Tibial nerve (tissue), 4 donors: ENCODE measurements at places on chromosomes 16 and 17. TPM values are rescaled to one million over a fixed set of nuclear protein-coding genes. Genes with fewer than 3 reads are reported as not detected.

- DNase-seq = no peak
- H3K36me3 ChIP-seq = no peaks in the 10 kb centered on the region
- no peaks in the 10 kb centered on the region for H3K27me3 ChIP-seq
- no peak overlapping the region for H3K4me3 ChIP-seq
Measured at GRCh38 chr17:18928628-18929125, 23.3 kb upstream of the SLC5A10 start.

KREMEN2 gene
- total RNA-seq = not detected

- DNase-seq = no peak
- no peaks in the 10 kb centered on the region for H3K36me3 ChIP-seq
- no peak overlapping the region for H3K4me3 ChIP-seq
- no peaks in the 10 kb centered on the region for H3K27me3 ChIP-seq
- no peak overlapping the region for H3K27ac ChIP-seq
- H3K4me1 ChIP-seq = peaks cover 3% of the 10 kb centered on the region
Measured at GRCh38 chr16:12459391-12460063, 344.2 kb downstream of the CPPED1 start.

PABPN1L gene
- not detected for total RNA-seq

GRCh38 chr16:75309899-75310430 lies 58.5 kb upstream of the BCAR1 start:
- H3K36me3 ChIP-seq = no peaks in the 10 kb centered on the region
- no peaks in the 10 kb centered on the region for H3K27me3 ChIP-seq
- peaks cover 13% of the 10 kb centered on the region for H3K4me1 ChIP-seq
- H3K27ac ChIP-seq = no peak overlapping the region
- no peak overlapping the region for H3K4me3 ChIP-seq
- no peak for DNase-seq

RHBDL1 gene
- 0.90 TPM for total RNA-seq

- H3K27ac ChIP-seq = no peak overlapping the region
- no peaks in the 10 kb centered on the region for H3K4me1 ChIP-seq
- DNase-seq = no peak
- H3K36me3 ChIP-seq = no peaks in the 10 kb centered on the region
Measured at GRCh38 chr17:35698800-35699199, 32.6 kb upstream of the RASL10B start.

DNA sequence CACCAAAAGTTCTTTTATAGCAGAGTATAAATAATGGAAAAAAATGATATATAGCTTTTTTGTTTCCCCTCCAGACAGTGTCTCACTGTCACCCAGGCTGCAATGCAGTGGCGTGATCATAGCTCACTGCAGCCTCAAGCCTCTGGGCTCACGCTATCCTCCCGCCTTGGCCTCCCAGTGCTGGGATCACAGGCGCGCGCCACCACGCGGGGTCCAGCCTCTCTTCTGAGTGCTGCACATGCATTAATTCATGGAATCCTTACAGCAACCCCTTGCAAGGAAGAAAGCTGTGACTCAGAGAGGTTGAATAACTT lies 18.0 kb upstream of the ZNF629 start:
- no peaks in the 10 kb centered on the region for H3K27me3 ChIP-seq
- no peak for DNase-seq
- H3K36me3 ChIP-seq = no peaks in the 10 kb centered on the region
- peaks cover 5% of the 10 kb centered on the region for H3K4me1 ChIP-seq
- H3K27ac ChIP-seq = peak overlapping the region; percentile 93
- H3K4me3 ChIP-seq = peak overlapping the region; percentile 98

- H3K36me3 ChIP-seq = no peaks in the 10 kb centered on the region
- peaks cover 20% of the 10 kb centered on the region for H3K4me1 ChIP-seq
- no peak overlapping the region for H3K4me3 ChIP-seq
- no peak for DNase-seq
Measured at GRCh38 chr17:28368306-28368831, 1.7 kb downstream of the VTN start.

GRCh38 chr17:431494-431893 lies 78.9 kb upstream of the RPH3AL start:
- no peaks in the 10 kb centered on the region for H3K4me1 ChIP-seq
- H3K27me3 ChIP-seq = no peaks in the 10 kb centered on the region
- H3K27ac ChIP-seq = no peak overlapping the region
- no peak overlapping the region for H3K4me3 ChIP-seq
- no peaks in the 10 kb centered on the region for H3K36me3 ChIP-seq

GRCh38 chr16:57422026-57422944 lies 17.7 kb downstream of the CCL17 start:
- no peaks in the 10 kb centered on the region for H3K27me3 ChIP-seq
- no peak overlapping the region for H3K4me3 ChIP-seq
- H3K4me1 ChIP-seq = peaks cover 34% of the 10 kb centered on the region
- peak overlapping the region; percentile 71 for H3K27ac ChIP-seq

TMC6 gene
- total RNA-seq = 47.5 TPM

DNA sequence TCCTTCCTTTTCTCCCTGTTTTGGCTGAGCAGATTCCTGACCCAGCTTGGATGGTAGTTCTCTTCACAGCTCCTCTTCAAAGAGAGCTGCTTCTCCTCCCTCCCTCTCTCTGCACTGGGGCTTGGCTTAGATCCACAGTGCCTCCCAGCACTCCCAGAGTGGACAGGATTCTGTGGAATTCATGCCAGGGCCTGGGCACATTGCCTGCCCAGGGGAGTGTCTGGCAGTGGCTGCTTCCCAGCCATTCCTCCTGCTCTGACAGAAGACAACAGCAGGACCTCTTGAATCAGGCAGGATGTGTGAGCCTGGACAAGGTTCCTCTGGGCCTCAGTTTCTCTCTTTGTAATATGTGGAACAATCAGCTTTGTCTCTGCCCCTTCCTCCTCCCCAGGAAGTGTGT lies 4.5 kb upstream of the MMP28 start:
- H3K36me3 ChIP-seq = no peaks in the 10 kb centered on the region
- H3K27ac ChIP-seq = peak overlapping the region; percentile 66
- no peaks in the 10 kb centered on the region for H3K27me3 ChIP-seq
- H3K4me3 ChIP-seq = no peak overlapping the region

- no peak for DNase-seq
- peak overlapping the region; percentile 73 for H3K4me3 ChIP-seq
- no peaks in the 10 kb centered on the region for H3K27me3 ChIP-seq
- no peak overlapping the region for H3K27ac ChIP-seq
Measured at GRCh38 chr17:50057521-50057991, 1.6 kb downstream of the ITGA3 start.

- no peaks in the 10 kb centered on the region for H3K27me3 ChIP-seq
- no peaks in the 10 kb centered on the region for H3K36me3 ChIP-seq
- no peaks in the 10 kb centered on the region for H3K4me1 ChIP-seq
- no peak for DNase-seq
- no peak overlapping the region for H3K27ac ChIP-seq
Measured at GRCh38 chr17:75450270-75450669, 6.2 kb upstream of the TMEM94 start.

GRCh38 chr17:15884731-15885130 lies 60.2 kb upstream of the ADORA2B start:
- no peaks in the 10 kb centered on the region for H3K27me3 ChIP-seq
- no peaks in the 10 kb centered on the region for H3K4me1 ChIP-seq
- H3K4me3 ChIP-seq = no peak overlapping the region
- no peak for DNase-seq
- H3K36me3 ChIP-seq = no peaks in the 10 kb centered on the region

- H3K4me3 ChIP-seq = no peak overlapping the region
- H3K4me1 ChIP-seq = no peaks in the 10 kb centered on the region
- DNase-seq = no peak
- no peaks in the 10 kb centered on the region for H3K36me3 ChIP-seq
- no peaks in the 10 kb centered on the region for H3K27me3 ChIP-seq
- no peak overlapping the region for H3K27ac ChIP-seq
Measured at GRCh38 chr17:46089389-46089965, 90.4 kb downstream of the STH start.

DNA sequence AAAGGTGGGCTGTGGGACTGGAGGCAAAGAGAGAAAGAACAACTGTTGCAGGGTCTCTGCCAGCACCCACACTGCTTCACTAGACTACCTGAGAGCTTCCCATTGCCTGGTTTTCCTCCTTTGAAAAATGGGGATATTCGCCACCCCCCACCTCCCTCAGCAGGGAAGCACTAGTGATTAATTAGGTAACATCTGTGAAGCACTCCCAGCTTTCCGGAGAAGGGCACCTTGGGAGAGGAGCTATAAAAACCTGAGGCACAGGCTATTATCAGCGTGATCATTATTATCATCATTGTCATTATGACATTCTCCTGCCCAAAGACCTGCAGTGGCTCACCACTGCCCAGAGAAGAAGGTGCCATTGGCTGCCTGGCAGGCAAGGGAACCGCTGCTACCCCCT lies 83.5 kb downstream of the XYLT1 start:
- no peaks in the 10 kb centered on the region for H3K36me3 ChIP-seq
- no peak for DNase-seq
- no peak overlapping the region for H3K27ac ChIP-seq
- H3K4me3 ChIP-seq = no peak overlapping the region
- H3K27me3 ChIP-seq = no peaks in the 10 kb centered on the region
- peaks cover 4% of the 10 kb centered on the region for H3K4me1 ChIP-seq

NLRC3 gene
- total RNA-seq = 0.66 TPM

- no peak overlapping the region for H3K4me3 ChIP-seq
- H3K27ac ChIP-seq = no peak overlapping the region
- H3K36me3 ChIP-seq = no peaks in the 10 kb centered on the region
- DNase-seq = no peak
Measured at GRCh38 chr16:72301523-72302236, 129.7 kb upstream of the PMFBP1 start.

DNA sequence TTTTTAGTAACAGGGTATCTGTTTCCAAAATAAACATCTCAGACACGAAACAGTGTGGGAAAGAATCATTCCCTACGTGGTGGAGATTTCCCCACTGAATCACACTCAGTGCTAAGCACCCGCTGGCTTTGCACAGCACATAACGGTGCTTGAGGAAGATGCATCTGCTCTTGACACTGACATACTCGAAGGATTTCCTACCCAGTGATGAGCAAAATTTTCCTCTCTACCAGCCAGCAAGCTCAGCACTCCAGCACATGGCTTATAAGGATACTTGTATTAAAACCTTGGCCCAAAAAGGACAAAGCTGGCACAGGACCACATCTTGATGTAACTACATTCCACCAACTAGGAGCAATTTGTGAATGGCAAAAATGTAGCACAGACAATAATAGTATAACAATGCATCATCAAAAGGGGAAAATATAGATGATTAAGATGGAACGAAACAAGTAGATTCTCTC lies 59.0 kb downstream of the ANKFY1 start:
- H3K36me3 ChIP-seq = no peaks in the 10 kb centered on the region
- H3K4me3 ChIP-seq = no peak overlapping the region
- H3K27me3 ChIP-seq = no peaks in the 10 kb centered on the region
- H3K4me1 ChIP-seq = peaks cover 15% of the 10 kb centered on the region

ALG1 gene
- 21.9 TPM for total RNA-seq

AXIN1 gene
- total RNA-seq = 23.4 TPM

FBXW10B gene
- total RNA-seq = 0.30 TPM

MYADML2 gene
- total RNA-seq = not detected

- peak; percentile 37 for DNase-seq
- no peak overlapping the region for H3K4me3 ChIP-seq
- no peak overlapping the region for H3K27ac ChIP-seq
- H3K4me1 ChIP-seq = peaks cover 11% of the 10 kb centered on the region
Measured at GRCh38 chr16:75053791-75054555, 55.1 kb downstream of the ZNRF1 start.

DNA sequence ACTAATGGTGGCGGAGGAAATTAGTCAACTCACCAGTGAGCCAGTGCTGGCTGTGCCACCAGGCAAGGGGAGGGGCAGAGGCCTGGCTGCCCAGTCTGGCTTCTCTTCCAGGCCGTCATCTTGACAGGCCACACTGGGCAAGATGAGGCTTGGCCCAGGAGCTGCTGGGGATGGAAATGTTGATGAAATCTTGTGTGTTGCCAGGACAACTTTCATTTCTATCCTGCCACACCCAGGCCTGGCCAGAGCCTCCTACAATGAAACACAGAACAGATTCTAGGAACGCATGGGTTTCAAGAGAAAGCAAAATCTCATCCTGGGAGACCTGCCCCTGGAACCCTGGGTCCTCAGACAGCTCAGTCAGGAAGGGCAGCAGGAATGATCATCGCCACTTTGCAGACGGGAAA lies 9.3 kb downstream of the HEXIM2 start:
- H3K4me3 ChIP-seq = peak overlapping the region; percentile 34
- H3K36me3 ChIP-seq = no peaks in the 10 kb centered on the region
- no peaks in the 10 kb centered on the region for H3K4me1 ChIP-seq
- peak; percentile 68 for DNase-seq
- no peaks in the 10 kb centered on the region for H3K27me3 ChIP-seq

GRCh38 chr16:31179219-31179746 lies 656 bp upstream of the FUS start:
- H3K4me1 ChIP-seq = no peaks in the 10 kb centered on the region
- no peak for DNase-seq
- H3K36me3 ChIP-seq = peaks cover 9% of the 10 kb centered on the region
- H3K27me3 ChIP-seq = no peaks in the 10 kb centered on the region

GRCh38 chr17:56653877-56654276 lies 60.4 kb downstream of the NOG start:
- DNase-seq = no peak
- H3K4me1 ChIP-seq = no peaks in the 10 kb centered on the region
- no peaks in the 10 kb centered on the region for H3K36me3 ChIP-seq
- H3K27me3 ChIP-seq = no peaks in the 10 kb centered on the region
- H3K27ac ChIP-seq = no peak overlapping the region
- H3K4me3 ChIP-seq = no peak overlapping the region
